ENCODE measurements at places on chromosomes 4 and X. TPM values are rescaled to one million over a fixed set of nuclear protein-coding genes. Genes with fewer than 3 reads are reported as not detected.

The USP17L27 gene
- not detected for total RNA-seq

The CT45A3 gene
- total RNA-seq, result not detected

The AVPR2 gene
- total RNA-seq, result 4.7 TPM

The PDLIM3 gene
- total RNA-seq, result 476 TPM

The CLNK gene
- not detected for total RNA-seq

The LEF1 gene
- 3.4 TPM for total RNA-seq

The TMEM255A gene
- 0.70 TPM for total RNA-seq

The XAGE2 gene
- not detected for total RNA-seq

The CXCR3 gene
- 0.20 TPM for total RNA-seq

The CORIN gene
- total RNA-seq, result 42.3 TPM

The SAGE1 gene
- total RNA-seq, result not detected

The MMRN1 gene
- total RNA-seq, result 35.8 TPM

DNA sequence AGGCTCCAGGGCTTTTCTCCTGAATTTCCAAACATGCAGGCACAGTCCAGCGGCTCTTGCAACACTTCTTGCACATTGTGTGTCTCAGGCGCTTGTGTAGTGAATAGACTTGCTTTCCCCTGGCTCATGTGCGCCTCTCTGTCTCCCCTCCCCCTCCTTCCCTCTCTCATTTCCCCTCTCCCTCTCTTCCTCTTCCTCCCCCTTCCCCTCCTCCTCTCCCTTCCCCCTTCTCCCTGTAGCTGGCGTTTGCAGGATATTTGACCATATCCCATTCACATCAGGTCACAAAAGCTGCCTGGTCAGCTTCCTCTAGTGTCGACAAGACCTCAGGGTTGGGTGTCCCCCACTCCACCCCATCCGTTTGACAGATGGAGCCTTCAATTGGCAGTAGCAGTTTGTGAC is 2.4 kb downstream of the CHST7 start:
- no peaks in the 10 kb centered on the region for H3K27me3 ChIP-seq
- H3K27ac ChIP-seq, result peak overlapping the region; percentile 81
- DNase-seq, result peak; percentile 72
- no peaks in the 10 kb centered on the region for H3K36me3 ChIP-seq

- no peak for DNase-seq
- H3K4me1 ChIP-seq, result no peaks in the 10 kb centered on the region
- H3K27me3 ChIP-seq, result no peaks in the 10 kb centered on the region
Measured at GRCh38 chr4:6122496-6122895, 77.9 kb downstream of the JAKMIP1 start.

GRCh38 chrX:262381-262909 is 18.7 kb upstream of the PLCXD1 start:
- H3K4me3 ChIP-seq, result no peak overlapping the region
- no peak for DNase-seq
- H3K4me1 ChIP-seq, result peaks cover 8% of the 10 kb centered on the region
- H3K36me3 ChIP-seq, result no peaks in the 10 kb centered on the region
- H3K27me3 ChIP-seq, result no peaks in the 10 kb centered on the region

DNA sequence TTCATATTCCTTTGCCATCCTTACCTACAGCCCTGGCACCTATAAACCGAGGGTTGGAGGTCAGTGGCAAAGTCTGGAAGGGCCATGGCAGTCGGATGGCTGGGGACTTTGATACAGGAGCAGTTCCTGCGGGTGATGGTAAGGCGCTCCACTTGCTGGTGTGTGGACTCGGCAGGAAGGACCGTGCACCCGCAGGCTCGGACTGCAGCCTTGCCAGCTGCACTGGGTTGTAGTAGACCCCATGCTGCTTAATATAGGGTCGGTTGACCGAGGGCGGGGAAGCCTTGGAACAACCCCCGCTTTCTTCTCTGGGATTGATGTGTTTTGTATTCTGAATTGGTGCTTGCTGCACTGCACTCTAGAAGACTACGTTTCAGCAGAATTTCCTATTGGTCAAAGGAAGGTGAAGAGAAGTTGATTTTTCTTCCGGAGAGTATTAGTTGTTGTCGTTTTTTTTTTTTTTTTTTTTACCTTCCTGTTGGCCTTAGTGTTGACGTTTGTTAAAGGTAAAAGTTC is 638 bp downstream of the BLTP1 start:
- H3K27ac ChIP-seq, result peak overlapping the region; percentile 93
- H3K4me1 ChIP-seq, result no peaks in the 10 kb centered on the region
- H3K4me3 ChIP-seq, result peak overlapping the region; percentile 75
- no peaks in the 10 kb centered on the region for H3K27me3 ChIP-seq

DNA sequence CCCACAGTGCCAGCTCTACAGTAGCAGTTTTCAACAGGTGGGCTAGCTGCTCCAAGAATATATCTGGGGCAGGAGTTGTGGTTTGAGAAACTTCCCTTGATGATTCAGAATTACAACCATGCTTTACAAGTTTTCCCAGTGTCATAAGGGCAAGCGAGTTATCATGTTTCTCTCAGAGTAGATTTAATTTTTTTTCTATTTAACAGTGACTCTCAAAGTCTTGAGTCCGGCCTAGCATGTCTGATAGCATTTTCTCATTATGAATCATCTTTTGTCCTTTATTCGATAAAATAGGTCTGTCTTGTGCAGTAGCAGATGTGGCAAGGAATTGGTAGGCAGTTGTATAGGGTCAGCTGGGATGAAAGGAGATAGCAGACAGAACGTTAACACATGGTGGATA is 62.2 kb upstream of the SPANXD start:
- no peaks in the 10 kb centered on the region for H3K36me3 ChIP-seq
- no peaks in the 10 kb centered on the region for H3K4me1 ChIP-seq
- H3K27me3 ChIP-seq, result no peaks in the 10 kb centered on the region
- no peak overlapping the region for H3K4me3 ChIP-seq

DNA sequence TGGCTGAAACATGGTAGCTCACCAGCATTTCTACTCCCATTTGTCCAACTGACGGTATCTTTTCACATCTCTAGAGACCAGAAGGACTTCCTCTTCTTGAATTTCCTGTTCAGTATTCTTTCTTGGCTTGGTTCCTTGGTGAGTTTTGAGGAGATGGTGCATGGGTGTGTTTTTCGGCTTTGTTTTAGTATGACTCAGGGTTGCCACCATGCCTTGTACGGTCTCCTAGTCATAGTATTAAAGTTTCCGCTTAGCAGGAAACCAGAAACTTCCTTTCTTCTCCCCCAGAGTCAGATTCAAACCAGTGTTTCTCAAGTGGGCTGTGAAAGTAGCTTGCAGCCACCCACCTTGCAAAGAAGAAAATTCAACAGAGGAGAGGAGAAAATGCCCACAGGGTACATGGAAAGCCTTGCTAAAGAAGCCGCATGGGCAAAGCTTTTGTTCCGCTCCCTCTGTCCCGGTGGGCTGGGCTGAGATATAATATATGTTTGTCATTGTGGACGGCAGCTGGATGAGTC is 5.7 kb downstream of the CD99 start:
- H3K4me3 ChIP-seq, result no peak overlapping the region
- no peaks in the 10 kb centered on the region for H3K4me1 ChIP-seq
- no peak for DNase-seq
- H3K27me3 ChIP-seq, result no peaks in the 10 kb centered on the region

DNA sequence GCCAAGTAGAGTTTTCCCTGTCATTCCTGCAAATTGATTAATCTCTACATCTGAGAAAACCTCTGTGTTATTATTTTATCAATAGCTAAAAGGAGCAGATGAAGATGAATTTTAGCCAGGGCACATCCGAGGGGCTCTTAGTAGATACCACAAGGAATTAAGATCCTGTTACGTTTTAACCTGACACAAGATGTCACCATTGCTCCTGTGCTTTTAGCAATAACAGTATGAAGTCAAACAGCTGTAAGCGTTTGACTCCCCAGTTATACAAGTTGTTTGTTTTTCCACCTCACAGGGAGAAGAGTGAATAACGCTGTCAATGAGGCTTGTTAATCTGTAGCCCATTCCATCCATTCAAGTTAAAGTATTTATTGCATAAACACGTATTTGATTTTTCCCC is 76.0 kb upstream of the AP1S2 start:
- H3K4me3 ChIP-seq, result no peak overlapping the region
- no peak for DNase-seq
- no peaks in the 10 kb centered on the region for H3K36me3 ChIP-seq
- H3K4me1 ChIP-seq, result no peaks in the 10 kb centered on the region
- H3K27ac ChIP-seq, result no peak overlapping the region

- H3K27ac ChIP-seq, result no peak overlapping the region
- no peak for DNase-seq
- no peaks in the 10 kb centered on the region for H3K36me3 ChIP-seq
- no peaks in the 10 kb centered on the region for H3K27me3 ChIP-seq
Measured at GRCh38 chrX:45024501-45024900, 151.5 kb downstream of the KDM6A start.

DNA sequence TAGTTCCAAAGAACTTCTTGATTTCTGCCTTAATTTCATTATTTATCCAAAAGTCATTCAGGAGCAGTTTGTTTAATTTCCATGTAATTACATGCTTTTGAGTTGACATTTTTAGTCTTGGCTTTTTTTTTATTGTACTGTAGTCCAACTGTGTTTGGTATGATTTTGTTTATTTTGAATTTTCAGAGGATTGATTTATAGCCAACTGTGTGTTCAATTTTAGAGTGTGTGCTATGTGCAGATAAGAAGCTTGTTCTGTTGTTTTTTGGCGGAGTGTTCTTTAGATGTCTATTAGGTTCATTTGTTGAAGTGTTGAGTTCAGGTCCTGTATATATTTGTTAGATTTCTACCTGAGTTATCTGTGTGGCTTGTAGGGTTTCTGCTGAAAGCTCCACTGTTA is 533.6 kb downstream of the TRAM1L1 start:
- no peak overlapping the region for H3K4me3 ChIP-seq
- no peak overlapping the region for H3K27ac ChIP-seq
- H3K36me3 ChIP-seq, result no peaks in the 10 kb centered on the region
- no peak for DNase-seq

- H3K4me1 ChIP-seq, result no peaks in the 10 kb centered on the region
- H3K4me3 ChIP-seq, result no peak overlapping the region
- no peaks in the 10 kb centered on the region for H3K27me3 ChIP-seq
- DNase-seq, result no peak
- H3K36me3 ChIP-seq, result no peaks in the 10 kb centered on the region
- no peak overlapping the region for H3K27ac ChIP-seq
Measured at GRCh38 chr4:106424426-106424825, 55.8 kb upstream of the GIMD1 start.

GRCh38 chrX:275476-275966 is 5.7 kb upstream of the PLCXD1 start:
- no peaks in the 10 kb centered on the region for H3K4me1 ChIP-seq
- H3K27me3 ChIP-seq, result no peaks in the 10 kb centered on the region
- no peak for DNase-seq
- no peaks in the 10 kb centered on the region for H3K36me3 ChIP-seq

- H3K27me3 ChIP-seq, result no peaks in the 10 kb centered on the region
- H3K36me3 ChIP-seq, result no peaks in the 10 kb centered on the region
- H3K4me1 ChIP-seq, result no peaks in the 10 kb centered on the region
- no peak overlapping the region for H3K27ac ChIP-seq
Measured at GRCh38 chrX:129622757-129623301, 31.9 kb downstream of the APLN start.

DNA sequence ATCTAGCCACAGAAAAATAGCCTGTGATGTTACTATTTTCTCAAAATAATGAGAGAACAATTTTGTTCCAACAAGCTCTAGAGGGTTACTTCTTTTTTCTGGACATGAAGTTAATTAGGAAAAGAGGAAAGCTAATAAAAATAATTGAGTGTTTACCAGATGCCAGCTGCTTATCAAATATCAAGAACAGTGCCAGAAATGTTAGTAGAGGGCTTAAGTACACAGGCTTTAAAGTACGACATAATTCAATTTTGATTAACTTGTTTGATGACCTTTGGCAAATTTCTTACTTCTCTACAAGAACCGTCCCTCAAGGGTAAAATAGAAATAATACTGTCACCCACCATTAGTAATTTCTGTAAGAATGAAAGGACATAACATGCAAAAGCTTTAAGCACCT is 977.0 kb downstream of the FSTL5 start:
- H3K36me3 ChIP-seq, result no peaks in the 10 kb centered on the region
- H3K27ac ChIP-seq, result no peak overlapping the region
- no peak overlapping the region for H3K4me3 ChIP-seq

DNA sequence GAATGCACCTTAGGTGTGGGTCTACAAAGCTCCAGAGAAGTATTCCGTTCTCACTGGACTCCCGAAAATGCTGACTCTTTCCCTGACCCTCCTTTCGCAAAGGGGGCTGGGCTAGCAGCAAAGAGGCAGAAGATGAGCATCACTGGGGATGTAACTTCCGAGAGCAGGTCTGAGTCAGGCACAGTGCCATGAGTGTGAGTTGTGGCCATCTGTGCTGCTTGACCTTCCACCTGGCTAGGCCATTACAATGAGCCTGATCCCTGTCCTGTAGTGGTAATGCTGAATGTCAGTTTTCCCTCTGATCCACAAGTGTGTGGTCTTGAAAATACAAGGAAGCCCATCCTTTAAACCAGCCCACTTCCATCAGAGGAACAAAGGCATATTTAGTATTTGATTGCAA is 479.4 kb downstream of the AFF2 start:
- no peaks in the 10 kb centered on the region for H3K4me1 ChIP-seq
- no peak overlapping the region for H3K27ac ChIP-seq
- H3K36me3 ChIP-seq, result no peaks in the 10 kb centered on the region
- no peak for DNase-seq
- H3K27me3 ChIP-seq, result no peaks in the 10 kb centered on the region

- H3K27ac ChIP-seq, result no peak overlapping the region
- no peak for DNase-seq
- H3K4me3 ChIP-seq, result no peak overlapping the region
- no peaks in the 10 kb centered on the region for H3K27me3 ChIP-seq
- no peaks in the 10 kb centered on the region for H3K36me3 ChIP-seq
Measured at GRCh38 chr4:15913631-15913970, 24.9 kb downstream of the FGFBP1 start.

- no peaks in the 10 kb centered on the region for H3K27me3 ChIP-seq
- H3K4me3 ChIP-seq, result no peak overlapping the region
Measured at GRCh38 chr4:152112190-152112589, 351.4 kb upstream of the GATB start.

DNA sequence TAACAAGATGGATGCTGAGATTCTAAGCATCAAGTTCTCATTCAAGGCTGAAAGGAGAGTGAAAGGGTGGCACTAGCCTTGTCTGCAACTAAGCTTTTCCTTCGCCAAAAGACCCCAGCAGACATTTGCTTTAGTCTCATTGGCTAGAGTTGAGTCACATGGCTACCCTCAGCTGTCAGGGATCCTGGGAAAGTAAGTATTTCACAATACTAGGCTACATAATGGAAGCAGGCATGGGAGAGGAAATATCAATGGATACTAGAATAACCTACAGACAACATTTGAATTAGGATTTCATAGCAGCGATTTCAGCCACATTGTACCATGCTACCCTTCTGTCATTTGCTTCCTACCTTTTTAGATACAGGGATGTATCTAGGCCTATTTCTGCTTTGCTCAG is 29.1 kb downstream of the MAOA start:
- peaks cover 11% of the 10 kb centered on the region for H3K36me3 ChIP-seq
- no peak for DNase-seq
- no peaks in the 10 kb centered on the region for H3K27me3 ChIP-seq
- H3K4me3 ChIP-seq, result no peak overlapping the region

GRCh38 chrX:22950269-22951266 is 49.2 kb upstream of the DDX53 start:
- DNase-seq, result no peak
- H3K4me3 ChIP-seq, result no peak overlapping the region
- no peaks in the 10 kb centered on the region for H3K36me3 ChIP-seq
